ENCODE measurements at places on chromosomes 11 and 22.

- no peak for DNase-seq
Observed at GRCh38 chr22:37680191-37680851, 4.9 kb downstream of the LGALS1 start.

DNA sequence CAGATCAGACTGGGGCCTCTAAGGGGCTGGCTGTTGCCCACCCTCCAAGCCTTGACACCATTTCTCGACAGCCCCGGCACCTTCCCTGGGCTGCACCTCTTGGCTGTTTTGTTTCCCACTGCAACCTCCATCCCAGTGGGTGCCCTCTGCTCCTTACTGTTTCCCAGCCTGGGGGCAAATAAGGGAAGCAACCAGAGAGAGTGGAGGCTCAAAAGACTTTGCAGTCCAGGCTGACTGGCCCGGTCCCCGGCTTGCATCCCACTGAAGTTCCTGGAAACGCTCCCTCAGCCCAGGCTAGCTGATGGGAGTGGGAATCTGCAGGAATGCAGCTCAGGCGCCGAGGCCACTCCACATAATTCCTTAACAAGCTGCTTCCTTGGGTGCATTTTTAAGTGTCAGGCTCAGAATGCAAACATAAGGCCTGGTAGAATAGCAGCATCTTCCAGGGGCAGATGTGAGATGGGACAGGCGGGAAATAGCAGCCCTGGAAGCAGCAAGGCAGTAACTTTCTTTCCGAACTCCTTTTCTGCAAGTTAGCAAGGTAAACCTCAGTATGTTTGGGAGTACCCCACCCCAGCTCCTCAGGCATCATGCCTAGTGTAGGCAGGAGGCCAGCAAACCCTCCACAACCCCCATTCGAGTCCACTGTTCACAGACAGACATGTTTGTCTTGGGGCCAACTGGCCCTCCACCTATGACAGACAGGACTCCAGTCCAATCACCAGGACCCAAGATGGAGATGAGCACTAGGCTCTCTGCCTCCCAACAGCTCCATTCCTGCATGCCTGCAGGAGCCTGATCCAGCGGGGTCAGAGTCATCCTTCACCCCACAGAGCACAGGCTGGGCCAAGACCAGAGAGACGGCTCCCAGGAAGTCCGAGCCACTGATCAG is 39.3 kb downstream of the RPL27A start:
- no peak for DNase-seq

GRCh38 chr11:12818333-12819015 is 144.3 kb downstream of the TEAD1 start:
- peak; percentile 81 for DNase-seq

- no peak for DNase-seq
Observed at GRCh38 chr22:38204784-38205183, 3.0 kb downstream of the MAFF start.

DNA sequence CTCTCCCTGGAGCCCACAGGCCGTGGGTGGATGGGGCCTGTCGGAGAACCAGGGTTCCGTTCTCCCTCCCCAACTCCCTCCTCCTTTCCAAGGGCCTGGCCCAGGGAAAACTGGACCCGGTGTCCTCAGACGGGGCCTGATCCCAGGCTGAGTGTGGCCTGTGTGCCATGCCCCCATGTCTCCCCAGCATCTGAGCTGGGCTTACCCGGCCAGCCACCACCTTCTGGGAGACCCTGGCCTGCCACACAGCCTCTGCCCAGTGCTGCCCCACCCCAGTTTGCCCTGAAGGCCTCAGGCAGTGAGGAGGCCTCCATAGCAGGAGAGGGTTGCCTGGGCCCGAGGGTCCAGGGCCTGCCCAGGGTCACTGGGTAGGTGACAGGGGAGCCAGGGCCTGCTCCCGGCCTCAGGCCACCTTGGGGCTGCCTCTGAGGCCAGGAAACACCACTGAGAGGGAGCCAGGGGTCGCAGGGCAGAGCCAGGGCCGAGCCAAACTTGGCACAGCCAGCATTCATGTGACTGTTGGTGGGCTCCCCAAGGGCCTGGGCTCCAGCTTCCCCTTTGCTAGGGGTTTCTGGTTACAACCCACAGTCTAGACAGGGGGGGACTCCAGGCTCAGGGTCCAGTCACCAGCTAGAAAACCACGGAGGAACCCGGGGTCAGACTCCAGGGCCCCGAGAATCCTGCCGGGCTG is 590 bp upstream of the IFITM10 start:
- DNase-seq: no peak

GRCh38 chr11:34303028-34303570 is 54.7 kb downstream of the ABTB2 start:
- no peak for DNase-seq

DNA sequence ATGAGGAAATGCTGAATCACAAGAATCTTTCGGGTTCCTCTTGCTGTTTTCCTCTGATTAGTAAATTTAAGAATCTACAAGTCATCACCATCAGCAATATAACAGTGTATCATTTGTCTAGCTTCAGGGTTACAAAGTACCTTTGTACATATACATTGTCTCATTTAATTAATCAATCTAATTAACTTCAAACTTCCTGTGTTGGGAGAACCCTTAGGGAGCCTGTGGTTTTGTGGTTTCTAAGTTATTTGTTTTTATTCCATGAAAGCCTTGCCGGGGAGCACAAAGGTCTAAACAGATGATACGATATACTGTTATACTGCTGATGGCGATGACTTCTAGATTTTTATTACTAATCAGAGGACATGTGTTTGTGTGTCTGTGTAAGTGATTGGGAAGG is 41.0 kb downstream of the TIMP3 start:
- peak; percentile 34 for DNase-seq

DNA sequence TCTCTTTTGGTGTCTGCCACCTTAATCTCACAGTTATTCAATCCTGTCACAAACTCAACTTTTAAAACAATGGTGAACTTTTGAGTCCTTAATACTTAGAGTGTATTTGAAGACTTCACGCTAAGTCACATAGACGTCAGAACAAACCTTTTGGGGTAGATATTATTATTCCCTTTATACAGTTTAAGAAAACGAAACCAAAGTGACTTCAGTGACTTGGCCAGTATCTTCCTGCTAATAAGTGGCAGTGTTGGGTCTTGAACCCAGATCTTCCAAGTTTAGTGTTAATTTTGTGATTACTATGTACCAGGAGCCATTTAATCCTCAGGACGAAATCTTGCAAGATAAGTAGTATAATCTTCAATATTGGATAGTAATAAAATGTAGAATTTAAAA is 691 bp downstream of the CEP295 start:
- no peak for DNase-seq

DNA sequence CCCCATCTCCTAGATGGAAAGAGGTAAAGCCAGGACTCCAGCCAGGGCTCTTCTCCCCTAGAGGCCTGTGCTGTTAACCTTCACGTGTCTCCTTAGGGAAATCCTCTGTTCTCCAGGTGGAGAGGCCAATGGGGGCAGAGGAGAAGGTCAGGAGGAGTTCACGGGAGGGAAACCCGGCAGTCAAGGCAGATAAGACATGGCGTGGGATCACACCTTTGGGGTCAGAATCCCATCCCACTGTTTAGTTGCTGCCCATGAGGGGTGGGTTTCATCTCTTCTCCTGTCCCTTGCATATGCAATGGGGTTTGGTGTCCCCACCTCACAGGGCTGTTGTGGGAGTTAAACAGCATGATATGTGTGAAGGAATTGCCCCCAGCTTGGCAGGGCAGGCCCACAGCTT is 469.7 kb downstream of the TBC1D22A start:
- no peak for DNase-seq

DNA sequence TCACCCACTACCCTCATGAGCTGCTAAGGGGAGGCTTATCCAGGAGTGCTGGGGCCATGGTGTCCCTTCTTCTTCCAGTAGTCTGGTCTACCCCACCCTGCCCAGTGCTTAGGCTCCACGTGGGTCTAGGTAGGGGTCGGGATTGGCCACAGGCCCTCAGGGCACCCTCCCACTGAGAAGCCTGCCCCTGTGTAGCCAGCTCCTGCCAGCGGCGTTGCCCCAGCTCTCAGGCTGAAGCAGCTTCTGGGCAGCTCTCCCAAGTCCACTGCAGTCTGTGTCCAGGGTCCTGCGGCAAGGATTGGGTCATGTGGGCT is 24.0 kb upstream of the RIC3 start:
- DNase-seq: no peak

- DNase-seq: no peak
Observed at GRCh38 chr22:39181778-39182177, 29.3 kb upstream of the CBX7 start.

GRCh38 chr11:102487214-102487613 is 34.6 kb upstream of the TMEM123 start:
- no peak for DNase-seq

- no peak for DNase-seq
Observed at GRCh38 chr22:35148866-35149548, 83.0 kb downstream of the ISX start.

GRCh38 chr11:3865388-3866193 is 10.1 kb downstream of the STIM1 start:
- DNase-seq: peak; percentile 66

GRCh38 chr11:128509621-128510389 is 77.6 kb downstream of the ETS1 start:
- peak; percentile 43 for DNase-seq

- no peak for DNase-seq
Observed at GRCh38 chr22:42228483-42228882, 42.0 kb downstream of the TCF20 start.

DNA sequence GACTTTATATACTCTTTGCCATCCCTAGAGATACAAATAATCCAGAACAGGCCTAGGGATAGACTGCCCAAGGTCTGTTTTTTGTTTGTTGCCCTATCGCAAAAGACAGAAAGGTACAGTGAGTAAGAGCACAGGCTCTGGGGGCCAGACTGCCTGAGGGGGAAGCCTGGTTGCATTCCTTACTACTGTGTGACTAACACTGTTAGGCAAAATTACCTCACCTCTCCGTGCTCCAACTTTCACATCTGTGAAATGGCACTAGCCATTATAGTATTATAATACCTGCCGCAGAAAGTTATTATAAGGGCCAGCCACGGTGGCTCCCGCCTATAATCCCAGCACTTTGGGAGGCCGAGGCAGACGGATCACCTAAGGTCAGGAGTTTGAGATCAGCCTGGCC is 14.5 kb downstream of the SLC35F2 start:
- DNase-seq: peak; percentile 85

DNA sequence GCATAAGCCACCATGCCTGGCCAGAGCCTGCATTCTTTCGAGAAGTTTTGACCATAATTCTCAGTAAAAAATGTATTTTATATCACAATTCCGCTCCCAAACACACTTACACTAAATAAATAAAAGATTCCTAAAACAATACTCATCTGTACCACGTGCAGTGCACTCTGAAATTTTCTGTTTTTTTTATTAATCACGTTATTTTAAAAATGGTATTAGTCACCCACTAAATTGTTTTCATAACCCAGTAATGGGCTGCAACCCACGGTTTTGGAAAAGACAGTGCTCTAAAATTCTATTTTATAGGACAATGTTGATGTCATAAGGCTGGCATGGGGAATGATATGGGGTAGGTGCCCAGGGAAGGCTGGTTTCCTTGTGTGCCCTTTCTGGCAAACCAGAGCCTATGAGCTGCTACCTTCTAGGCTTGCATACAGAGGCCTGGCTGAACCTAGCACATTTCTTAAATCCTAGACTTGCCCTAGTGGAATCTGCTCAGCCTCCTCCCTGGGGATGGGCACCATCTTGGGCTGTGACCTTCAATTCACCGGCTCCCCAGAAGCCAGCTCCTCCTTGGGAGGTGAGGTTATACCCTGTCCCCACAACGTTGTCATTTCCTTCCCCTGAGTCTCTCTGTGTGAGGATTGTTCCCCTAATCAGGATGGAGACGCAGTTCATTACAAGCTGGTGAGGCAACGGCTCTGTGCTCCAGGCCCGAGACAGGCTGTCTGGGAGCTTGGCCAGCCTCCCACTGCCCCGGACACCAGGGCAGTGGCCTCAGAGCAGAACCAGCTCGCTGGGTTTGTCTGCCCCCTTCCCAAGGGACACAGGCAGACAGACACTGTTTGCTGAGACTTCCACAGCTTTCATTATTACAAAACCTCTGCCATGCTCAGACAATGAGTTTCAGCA is 116.5 kb upstream of the NAV2 start:
- peak; percentile 75 for DNase-seq

- no peak for DNase-seq
Observed at GRCh38 chr11:73313652-73314051, 5.6 kb downstream of the ARHGEF17 start.

GRCh38 chr11:117300773-117301172 is 9.6 kb downstream of the BACE1-AS start:
- no peak for DNase-seq

GRCh38 chr11:72141066-72141465 is 5.5 kb downstream of the FOLR3 start:
- DNase-seq: peak; percentile 92

DNA sequence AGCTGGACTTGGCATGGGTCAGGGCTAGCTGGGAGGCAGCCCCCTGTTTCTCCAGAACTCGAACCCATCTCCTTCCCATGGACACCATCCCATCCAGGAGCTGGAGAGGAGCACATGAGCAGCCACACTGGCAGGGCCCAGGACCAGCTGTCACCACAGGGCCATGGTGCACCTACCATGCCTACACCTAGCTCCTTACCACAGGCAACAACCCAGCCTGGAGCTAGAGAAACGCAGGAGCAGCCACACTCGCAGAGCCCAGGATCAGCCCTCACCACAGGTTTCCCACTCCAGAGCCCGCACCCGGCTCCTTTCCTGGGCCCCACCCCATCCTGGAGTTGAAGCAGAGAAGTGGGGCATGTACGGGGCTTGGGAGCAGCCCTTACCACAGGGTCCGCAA is 50.2 kb downstream of the GAB4 start:
- no peak for DNase-seq

- no peak for DNase-seq
Observed at GRCh38 chr22:38106814-38107578, 3.5 kb downstream of the BAIAP2L2 start.

GRCh38 chr11:130625578-130626306 is 177.3 kb downstream of the ADAMTS15 start:
- no peak for DNase-seq

DNA sequence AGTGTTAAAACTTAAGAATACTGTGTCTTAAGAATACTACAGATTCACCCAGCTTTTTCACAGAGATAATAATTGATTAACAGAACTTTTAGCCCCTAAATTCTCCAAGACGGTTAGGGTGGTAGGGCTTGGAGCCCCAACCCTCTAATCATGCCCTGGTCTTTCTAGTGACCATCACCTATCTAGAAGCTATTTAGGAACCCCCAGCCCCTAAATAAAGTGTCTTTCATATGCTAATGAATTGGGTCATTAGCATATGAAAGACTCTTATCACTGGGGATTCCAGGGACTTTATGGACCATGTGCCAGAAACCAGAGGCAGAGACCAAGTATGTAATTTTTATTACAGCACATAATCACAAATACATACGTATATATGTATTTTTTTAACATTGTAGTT is 999.7 kb upstream of the RAG2 start:
- DNase-seq: no peak

DNA sequence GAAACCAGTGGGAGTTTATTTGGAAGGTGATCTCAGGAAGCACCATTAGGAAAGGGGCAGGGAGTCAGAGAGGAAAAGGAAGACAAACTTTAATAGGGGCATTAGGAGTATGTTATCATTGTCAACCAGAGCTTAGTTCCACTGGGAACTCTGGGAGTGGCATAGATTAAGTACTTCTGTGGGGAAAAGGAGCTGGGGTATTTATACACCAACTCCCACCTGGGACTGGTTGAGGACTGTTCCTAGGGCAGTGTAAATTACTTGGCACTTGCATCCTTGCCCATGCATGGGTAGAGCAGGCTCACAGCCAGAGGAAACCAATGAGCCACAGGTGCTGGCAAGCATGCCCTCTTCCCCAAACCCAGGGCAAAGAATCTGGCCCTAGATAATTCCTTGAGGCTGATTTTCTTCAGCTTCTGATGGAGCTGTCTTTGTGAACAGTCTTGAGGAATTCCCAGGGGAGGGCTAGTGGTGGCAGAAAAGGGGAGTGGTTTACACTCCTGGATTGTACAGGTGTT is 541.2 kb downstream of the MIAT start:
- DNase-seq: no peak

- DNase-seq: peak; percentile 44
Observed at GRCh38 chr11:106495046-106495445, 417.6 kb downstream of the AASDHPPT start.

All from mammary epithelial cell (primary cell).